Esophagus muscularis mucosa (tissue), 4 donors: ENCODE measurements at places on chromosomes 13 and 19. TPM values are rescaled to one million over a fixed set of nuclear protein-coding genes. Genes with fewer than 3 reads are reported as not detected.

Gene ZNF723
- total RNA-seq: not detected

Gene HCN2
- 0.40 TPM for total RNA-seq

Gene KLK10
- total RNA-seq: not detected

Gene KIR2DL1
- total RNA-seq: not detected

Gene ZNF726
- 0.33 TPM for total RNA-seq

Gene ZNF773
- 7.1 TPM for total RNA-seq

Gene COL4A1
- total RNA-seq: 578 TPM

Gene KLF12
- 18.7 TPM for total RNA-seq

GRCh38 chr19:49361438-49362047 lies 673 bp downstream of the TEAD2 start:
- peak; percentile 94 for DNase-seq

GRCh38 chr19:6110360-6110977 lies at the start of gene RFX2:
RFX2 (minus strand) TSS chr19:6110500; CDS start chr19:6047496, 63,004 bp downstream.
- DNase-seq: peak; percentile 99

DNA sequence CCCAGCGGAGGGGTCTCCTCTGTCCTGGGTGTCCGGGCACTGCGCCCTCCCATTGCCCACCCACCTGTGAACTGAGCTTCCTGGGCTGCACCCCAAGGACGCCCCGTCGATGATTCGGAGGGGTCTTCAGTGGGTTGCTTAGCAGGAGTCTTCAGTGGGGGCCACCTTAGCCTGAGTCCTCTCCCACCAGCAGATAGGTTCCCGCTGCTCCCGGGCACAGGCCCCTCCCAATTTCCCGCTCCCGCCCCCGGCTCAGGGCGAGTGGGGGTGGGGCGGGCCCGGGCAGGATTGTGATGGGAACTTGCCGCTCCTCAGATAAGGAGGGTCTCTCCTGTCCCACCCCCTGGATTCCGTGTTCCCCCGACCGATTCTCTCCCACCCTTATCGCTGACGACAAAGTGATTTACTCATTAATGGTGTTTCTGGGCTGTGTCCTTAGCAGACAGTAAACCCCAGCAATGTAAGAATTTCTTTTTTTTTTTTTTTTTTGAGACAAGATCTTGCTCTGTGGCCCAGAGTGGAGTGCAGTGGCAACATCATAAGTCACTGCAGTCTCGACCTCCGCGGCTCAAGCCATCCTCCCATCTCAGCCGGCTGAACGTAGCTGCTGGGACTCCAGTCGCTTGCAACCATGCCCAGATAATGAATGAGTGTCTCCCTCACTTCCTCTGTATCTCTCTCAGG lies 655 bp upstream of the S1PR5 start:
- DNase-seq: no peak

DNA sequence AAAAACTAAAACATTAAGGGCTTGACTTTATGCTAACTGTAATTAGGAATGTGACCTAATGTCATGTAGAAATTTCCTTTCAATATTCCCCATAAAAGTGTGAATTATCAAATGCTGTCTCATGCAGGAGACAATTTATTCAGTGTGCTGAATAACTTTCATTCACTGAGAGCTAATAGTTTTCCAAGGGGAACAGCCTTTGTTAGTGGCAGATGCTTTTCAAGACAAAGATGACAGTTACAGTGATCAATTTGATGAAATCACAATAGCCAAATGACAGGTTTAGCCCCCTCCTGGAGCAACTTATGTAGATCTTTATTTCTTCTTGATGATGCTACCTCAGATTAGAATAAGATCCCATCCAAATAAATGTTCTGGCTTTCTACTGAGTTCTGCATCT lies 275.5 kb downstream of the ITGBL1 start:
- DNase-seq: no peak

DNA sequence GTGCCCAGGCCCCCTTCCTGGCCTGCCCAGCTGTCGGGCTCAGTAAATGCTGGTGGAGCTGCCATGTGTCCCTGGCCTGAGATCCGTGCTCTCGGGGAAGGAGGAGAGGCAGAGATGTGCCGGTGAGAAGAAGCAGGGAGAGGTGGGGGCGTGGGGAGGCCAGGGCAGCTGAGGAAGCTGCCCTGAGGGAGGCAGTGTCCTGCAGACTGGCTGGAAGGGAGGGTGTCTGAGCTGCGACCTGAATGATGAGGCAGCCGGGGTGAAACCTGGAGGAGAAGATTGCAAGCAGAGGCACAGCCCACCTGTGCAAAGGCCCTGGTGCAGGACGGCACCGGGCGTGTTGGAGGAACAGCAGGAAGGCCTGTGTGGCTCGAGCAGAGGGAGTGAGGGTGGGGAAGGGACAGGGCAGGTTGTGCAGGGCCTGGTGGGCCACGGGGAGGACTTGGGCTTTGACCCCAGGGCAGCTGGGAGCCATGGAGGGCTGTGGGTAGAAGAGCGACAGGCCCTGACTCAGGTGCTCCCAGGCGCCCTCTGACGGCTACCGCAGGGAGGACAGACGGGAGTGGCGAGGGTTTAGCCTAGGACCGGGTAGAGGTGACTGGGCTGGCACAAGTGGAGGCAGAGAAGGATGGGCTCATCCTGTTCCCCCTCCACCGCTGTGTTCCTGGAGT lies 14.0 kb upstream of the CELF5 start:
- no peak for DNase-seq

DNA sequence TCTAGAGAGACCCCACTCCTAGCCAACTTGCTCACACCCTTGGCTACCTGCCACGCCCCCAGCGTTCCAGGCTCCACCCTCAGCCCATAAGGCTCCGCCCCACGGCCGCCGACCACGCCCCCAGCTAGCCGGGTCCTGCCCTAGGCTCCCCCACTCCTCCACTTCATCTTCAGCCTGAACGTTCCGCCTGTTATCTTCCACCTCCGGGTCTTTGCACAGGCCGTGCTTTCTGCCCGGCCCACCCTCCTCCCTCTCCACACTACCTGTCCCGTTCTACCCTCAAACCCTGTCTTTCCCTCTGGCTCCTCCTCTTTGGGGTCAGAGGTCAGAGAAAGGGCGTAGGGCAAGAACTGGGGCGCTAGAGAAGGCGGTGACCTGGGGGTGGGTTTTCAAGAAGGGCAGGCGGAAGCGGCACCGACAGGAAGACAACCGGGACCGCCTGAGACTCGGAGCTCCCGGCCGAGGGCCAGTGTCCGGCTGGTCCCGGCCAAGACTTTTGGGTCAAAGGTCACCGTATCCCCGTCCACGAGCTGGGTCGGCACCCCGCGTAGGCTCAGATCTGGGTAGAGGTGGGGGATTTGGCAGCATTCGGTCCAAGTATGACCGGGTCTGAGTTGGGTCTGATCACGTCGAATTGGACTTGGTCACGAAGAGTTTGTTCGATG lies 2.2 kb downstream of the PDE4C start:
- DNase-seq: no peak

DNA sequence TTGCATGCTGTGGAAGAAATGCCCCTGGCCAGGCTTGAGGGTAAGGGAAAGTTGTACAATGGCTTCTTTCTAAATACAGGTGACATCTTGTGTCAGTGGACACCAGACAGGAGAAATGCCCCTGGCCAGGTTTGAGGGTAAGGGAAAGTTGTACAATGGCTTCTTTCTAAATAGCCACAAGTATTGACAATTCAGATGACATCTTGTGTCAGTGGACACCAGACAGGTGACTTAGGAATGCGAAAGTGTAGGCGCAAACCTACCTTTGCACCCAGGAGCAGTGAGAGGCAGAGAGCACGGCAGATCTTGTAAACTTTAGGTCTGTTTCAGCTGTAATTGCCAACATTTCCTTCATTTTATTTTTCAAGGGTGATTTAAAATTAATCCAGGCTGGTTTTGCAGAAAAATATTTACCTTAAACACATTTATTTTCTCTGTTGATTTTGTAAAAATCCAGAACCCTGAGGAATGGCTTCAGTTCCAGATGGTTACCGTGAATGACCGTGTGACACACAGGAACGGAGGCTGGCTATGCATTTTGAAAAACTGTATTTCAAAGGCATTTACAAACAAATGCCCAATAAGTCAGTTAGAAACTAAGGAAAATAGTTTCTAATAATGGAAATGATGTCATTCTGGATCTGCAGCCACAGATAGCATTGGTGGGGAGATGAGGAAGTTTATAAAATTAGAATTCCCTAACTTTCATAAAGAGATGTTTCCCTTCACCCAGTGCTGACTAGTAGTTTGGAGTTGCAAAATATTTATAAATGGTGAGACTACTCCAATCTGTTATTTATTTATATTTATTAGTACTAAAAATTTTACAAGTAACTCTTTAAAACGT lies 34.9 kb downstream of the TNFSF13B start:
- no peak for DNase-seq

DNA sequence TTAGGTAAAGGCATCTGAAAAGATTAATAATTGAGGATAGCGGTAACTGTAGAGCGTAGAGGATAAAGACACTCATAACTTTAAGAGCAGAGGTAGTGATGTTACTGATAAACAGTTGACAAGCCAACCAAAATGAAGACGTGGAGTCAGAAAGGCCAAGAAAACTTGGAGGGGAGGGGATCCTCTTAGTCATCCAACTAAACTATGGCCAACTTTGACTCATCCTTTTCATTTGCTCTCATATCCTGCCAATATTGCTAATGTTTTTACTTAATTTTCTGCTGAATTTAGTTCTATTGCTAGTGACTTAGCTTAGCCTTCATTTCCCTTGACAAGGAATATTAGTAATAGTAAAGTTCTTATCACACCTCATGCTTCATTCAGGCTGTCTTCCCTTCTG lies 13.4 kb downstream of the ITGBL1 start:
- DNase-seq: no peak

- DNase-seq: no peak
Observed at GRCh38 chr13:80118506-80118905, 222.4 kb downstream of the SPRY2 start.
